ENCODE measurements at places on chromosomes 12 and 14.
A peak's percentile ranks its signal among the peaks of the same experiment; 100 is the strongest.

DNA sequence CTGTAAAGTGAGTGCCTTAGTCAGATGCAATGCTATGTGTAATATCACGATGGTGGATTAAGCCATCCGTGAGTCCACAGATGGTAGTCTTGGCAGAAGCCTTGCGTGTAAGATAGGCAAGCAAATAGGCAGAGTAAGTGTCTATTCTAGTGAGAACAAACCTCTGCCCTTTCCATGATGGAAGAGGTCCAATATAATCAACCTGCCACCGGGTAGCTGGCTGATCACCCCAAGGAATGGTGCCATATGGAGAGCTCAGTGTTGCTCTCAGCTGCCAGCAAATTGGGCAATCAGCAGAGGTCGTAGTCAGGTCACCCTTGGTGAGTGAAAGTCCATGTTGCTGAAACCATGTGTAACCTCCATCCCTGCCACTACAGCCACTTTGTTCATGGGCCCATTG lies 371.2 kb upstream of the LRFN5 start:
- no peak for DNase-seq

- peak; percentile 26 for DNase-seq
Measured at GRCh38 chr14:52272375-52272774, 4.9 kb downstream of the PTGDR start.

DNA sequence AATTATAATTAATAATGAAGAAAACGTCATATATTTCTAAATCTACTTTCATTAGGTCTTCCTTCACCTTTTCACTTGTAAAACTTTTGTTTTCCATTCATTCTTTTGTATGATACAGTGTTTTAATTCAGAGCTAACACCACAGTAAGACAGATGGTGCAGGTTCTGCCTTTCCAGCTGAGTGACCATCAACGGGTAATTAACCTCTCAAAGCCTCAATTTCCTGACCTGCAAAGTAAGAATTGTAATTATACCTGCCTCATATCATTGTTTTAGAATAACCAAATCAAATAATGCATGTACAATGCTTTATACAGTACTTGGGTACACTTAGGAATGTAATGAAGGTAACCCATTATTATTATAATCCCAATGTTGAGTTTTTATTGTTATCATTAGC lies 157.6 kb downstream of the FOXA1 start:
- DNase-seq, result no peak

DNA sequence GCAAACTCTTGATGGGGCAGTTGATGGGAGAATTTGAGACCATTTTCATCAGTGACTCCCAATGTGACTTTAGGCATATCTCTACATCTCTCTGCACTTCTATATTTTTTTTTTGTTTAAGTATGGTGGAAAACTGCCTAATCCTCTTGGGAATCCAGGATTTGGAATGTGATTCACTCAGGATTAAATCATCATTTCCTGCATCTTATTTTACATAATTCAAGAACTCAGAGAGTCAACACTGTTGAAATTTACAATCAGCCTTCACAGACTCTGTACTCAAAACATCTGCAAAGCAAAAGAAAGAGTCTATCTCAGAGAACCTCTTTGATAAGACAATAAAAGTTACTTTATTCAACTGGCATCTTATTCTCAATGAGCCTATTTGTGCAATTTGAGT lies 260.7 kb upstream of the NOS1 start:
- no peak for DNase-seq

- DNase-seq, result no peak
Measured at GRCh38 chr14:32023540-32023939, 53.6 kb upstream of the ARHGAP5 start.

DNA sequence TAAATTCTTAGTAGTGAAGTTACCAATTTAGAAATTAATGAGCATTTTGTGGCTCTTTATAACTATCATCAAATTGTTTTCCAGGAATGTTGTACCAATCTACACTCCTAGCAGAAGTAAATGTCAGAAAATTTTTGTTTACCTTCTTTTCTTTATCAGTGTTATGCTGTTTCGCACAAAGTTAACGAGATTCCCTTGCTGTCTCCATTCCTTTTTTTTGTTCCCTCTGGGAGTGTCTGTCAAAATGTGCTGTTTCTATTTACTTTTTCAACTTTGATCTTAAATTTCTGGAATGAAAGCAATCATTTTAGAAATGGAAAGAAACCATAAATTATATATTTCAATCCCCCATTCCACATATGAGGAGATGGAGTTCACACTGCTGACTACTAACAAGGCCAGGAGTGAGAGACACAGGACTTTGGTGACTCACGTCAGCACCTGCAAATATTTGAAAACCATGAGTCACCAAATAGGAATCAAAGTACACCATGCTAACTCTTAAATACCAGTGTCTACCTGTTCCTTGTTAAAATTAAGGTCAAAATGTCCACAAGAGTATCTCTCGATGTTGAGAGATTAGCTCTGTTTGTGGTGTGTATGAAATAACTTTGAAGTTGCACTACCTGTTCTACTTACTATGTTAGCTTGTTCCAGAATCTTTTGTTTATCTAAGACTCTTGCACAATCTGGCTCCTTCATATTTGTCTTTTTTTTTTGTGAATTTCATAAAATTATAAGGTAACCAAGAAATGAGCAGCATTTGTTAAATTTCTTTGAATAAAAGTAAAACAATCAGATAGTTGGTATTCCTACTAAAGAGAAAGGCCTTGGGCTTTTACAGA lies 106.0 kb downstream of the RMST start:
- DNase-seq, result peak; percentile 4

GRCh38 chr14:71320734-71321573 lies 413.7 kb downstream of the PCNX1 start:
- peak; percentile 46 for DNase-seq

- no peak for DNase-seq
Measured at GRCh38 chr14:81247271-81247766, 26.6 kb upstream of the GTF2A1 start.

- no peak for DNase-seq
Measured at GRCh38 chr14:21016413-21017190, 8.3 kb downstream of the NDRG2 start.

- no peak for DNase-seq
Measured at GRCh38 chr14:42854061-42854460, 1247.4 kb downstream of the LRFN5 start.

DNA sequence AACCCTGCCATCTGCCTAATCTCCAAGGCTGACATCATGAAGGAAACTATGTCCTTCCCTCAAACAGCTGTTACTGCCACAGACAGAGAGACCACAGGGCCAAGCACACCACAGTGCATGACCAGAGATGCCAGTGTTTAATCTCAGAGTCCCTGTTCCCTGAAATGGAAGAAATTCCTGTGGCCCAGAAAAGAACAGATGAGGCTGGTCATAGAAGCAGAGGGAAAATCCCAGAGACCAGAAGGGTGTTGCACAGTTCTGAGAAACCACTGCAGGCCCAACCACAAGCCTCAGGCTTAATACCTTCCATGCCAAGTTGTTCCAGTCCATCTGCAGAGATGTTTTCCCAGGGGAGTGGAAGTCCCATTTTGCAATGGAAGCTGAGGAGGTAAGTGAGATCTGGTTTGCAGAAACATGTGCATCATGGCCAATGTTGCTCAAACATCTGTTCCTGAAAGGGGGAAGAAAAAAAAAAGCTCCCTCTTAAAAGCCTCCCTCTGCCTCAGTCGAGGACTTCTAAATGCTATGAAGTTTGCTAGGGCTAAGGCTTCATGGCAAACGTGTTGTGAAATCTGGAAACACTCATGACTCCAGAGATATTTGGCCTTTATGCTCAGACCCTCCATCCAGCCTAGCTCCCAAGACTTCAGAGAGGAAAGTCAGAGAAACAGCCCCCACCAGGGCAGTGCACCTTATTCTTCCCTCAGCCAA lies 98.6 kb downstream of the SCARB1 start:
- DNase-seq, result no peak

GRCh38 chr12:124441443-124442194 lies 125.8 kb downstream of the NCOR2 start:
- DNase-seq, result no peak

DNA sequence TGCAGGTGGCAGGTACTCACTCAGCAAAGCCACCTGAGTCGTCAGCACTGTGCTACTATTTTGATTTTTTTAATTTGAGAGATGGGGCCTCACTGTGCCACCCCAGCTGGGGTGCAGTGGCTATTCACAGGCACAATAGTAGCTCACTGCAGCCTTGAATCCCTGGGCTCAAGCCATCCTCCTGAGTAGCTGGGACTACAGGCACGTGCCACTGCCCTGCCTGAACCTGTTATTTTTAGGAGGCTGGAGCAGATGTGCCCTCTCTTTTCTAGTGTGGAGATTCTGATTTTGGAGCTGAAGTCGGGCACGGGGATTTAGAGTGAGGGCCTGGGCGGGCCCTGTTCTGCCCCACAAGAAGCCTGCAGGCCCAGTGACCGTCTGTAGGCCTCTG lies 17.3 kb downstream of the SLC25A47 start:
- DNase-seq, result no peak

All from A549 (cell line).